ENCODE measurements at places on chromosomes 5 and 9.
A peak's percentile ranks its signal among the peaks of the same experiment; 100 is the strongest.

- peak; percentile 6 for DNase-seq
Measured at GRCh38 chr9:127683723-127684122, 23.1 kb upstream of the CFAP157 start.

- DNase-seq, result no peak
Measured at GRCh38 chr9:9621355-9621940, 991.4 kb downstream of the PTPRD start.

DNA sequence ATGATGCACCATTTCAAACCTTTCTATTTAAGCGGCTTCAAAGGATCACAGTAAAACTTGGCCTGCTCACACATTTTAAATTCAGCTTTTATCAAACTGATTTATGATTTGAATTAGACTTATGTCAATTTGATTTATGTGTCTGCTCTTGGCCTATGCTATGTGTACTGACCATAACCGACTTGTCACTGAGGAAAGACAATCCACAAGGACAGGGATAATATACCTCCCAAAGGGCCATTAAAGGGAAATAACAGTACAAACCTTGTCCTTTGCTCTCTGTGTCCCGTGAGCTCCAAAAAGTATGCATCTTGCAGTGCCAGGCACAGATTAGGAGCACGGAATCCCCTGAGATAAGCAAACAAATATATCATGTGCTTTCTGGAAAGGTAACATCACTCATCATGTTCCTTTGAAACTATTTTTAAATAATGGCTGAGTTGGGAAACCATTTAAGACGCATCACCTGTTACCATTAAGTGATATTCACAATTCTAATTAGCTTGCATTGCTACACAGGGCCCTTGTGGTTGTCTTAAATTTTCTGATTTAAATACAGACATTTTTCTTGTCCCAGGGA is 31.9 kb upstream of the FTMT start:
- DNase-seq, result no peak

GRCh38 chr5:37892586-37892985 is 52.7 kb upstream of the GDNF start:
- no peak for DNase-seq

- DNase-seq, result peak; percentile 44
Measured at GRCh38 chr5:24401773-24402172, 243.0 kb downstream of the CDH10 start.

DNA sequence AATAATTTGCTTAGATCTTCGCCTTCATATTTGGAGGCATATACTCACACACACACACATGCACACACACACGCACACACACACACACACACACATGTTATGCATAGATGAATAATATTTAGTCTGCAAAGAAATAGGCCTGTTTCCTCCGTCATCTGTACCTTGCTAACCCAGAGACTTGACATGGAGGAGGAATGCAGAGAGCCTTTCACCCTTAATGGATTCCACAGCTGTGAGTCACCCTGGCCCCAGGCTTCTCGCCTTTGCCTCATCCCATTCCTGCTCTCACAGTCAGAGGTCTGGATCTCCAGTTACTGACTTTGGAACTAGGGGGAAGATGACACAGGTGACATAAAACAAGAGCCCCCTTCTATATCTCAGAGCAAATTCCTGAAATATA is 29.7 kb downstream of the ZNF462 start:
- peak; percentile 99 for DNase-seq

GRCh38 chr9:105890046-105890822 is 195.9 kb downstream of the TMEM38B start:
- no peak for DNase-seq

DNA sequence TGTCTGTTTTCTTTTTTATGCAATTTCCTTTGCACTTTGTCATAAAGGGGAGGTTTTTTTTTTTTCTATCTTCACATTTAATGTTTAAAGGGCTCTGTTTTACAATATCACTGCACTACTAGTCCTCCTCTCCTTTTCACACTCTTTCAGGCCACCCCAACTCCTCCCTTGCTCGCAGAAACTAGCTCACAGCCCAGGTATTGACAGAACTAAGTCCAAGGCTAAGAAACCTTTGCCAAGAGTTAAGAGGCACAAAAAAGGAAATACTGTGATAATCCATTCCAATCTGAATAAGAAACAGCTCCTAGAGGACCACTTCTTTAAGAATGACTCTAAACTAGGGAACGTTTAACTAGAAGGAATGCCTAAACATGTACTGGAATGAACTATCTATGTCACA is 1.1 kb upstream of the FGF10 start:
- no peak for DNase-seq

DNA sequence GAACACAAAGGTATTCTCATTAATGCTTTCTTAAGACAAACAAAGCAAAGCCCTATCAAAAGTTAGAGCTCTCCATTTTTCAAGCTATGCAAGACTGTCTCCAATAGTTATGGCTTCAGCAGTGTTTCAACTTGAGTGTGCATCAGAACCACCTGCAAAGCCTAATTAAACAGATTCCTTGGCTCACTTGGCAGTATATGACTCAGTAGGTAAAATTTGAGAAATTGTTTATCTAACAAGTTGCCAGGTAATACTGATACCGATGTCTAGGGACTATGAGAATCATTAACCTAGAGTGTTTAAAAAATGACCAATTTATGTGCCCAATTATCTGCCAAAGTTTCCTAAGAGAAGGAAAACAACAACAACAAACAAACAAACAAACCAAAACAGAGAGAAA is 60.3 kb upstream of the PARP8 start:
- DNase-seq, result peak; percentile 60

DNA sequence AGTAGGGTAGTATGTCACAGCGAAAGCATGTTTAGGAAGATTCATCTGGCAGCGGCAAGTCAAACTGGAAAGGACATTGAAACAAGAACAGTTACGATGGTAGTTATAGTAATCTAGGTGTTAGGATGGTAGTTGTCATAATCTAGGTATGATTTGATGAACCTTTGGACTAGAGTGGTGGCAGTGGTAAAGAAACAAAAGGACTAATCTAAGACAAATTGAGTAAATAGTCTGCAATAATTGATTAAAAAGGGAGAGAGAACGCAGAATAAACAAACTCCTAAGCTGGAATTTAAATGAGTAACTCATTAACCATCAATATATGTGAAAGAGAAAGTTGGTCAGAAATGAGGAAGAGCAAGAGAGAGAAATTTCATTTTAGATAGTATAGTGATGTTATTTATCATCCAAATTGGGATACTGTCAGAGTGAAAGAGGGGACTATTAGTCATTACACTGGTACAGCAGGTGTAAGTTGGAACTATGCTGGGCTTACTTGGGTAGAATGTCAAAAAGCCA is 56.8 kb downstream of the MTREX start:
- no peak for DNase-seq

DNA sequence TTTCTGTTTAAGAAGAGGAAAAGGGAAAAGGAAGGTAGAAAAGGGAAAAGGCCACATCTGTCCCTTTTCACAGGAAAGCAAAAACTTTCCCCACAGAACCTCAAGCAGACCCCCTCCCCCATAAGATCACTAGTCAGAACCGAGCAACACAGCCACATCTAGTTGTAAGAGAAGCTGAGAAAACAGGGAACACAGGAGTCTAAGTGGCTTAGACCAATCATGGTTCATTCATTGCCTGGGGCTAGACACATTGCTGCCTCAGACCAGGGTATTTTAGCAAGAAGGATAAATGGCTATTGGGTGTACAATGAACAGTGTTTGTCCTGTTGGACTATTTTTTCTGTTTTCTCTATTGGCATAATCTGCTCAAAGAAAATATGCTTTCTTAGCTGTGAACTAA is 98.0 kb downstream of the ARL15 start:
- DNase-seq, result no peak

- no peak for DNase-seq
Measured at GRCh38 chr5:59891962-59892643, 1.4 kb downstream of the PDE4D start.

GRCh38 chr5:168661593-168662485 is 82.7 kb upstream of the PANK3 start:
- DNase-seq, result no peak

DNA sequence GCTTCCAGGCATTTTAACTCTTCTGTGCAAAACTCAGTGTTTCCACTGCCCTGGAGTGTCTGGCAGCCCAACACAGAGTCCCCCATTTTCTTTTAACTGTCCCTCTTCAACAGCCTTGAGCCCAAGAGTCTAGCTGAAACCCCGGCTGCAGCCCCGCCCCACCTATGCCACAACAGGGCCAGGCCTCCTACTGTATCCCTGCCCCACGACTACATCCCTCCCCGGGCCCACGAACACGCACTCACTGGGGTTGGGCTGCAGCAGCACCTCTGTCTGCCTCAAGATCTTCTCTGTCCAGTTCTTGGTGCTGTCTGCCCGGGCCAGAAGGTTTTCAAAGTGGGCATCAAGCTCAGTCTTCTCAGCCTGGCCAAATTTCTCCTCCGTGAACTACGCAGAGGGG is 6.1 kb downstream of the SH3GLB2 start:
- DNase-seq, result no peak

GRCh38 chr9:93231121-93231694 is 47.3 kb downstream of the WNK2 start:
- DNase-seq, result peak; percentile 25

- peak; percentile 33 for DNase-seq
Measured at GRCh38 chr5:57778501-57779091, 296.0 kb upstream of the ACTBL2 start.

GRCh38 chr5:67047160-67047559 is 149.4 kb downstream of the CD180 start:
- DNase-seq, result no peak

GRCh38 chr5:12354686-12355085 is 450.4 kb upstream of the CTNND2 start:
- no peak for DNase-seq

- DNase-seq, result no peak
Measured at GRCh38 chr9:37645903-37646506, 4.7 kb upstream of the FRMPD1 start.

DNA sequence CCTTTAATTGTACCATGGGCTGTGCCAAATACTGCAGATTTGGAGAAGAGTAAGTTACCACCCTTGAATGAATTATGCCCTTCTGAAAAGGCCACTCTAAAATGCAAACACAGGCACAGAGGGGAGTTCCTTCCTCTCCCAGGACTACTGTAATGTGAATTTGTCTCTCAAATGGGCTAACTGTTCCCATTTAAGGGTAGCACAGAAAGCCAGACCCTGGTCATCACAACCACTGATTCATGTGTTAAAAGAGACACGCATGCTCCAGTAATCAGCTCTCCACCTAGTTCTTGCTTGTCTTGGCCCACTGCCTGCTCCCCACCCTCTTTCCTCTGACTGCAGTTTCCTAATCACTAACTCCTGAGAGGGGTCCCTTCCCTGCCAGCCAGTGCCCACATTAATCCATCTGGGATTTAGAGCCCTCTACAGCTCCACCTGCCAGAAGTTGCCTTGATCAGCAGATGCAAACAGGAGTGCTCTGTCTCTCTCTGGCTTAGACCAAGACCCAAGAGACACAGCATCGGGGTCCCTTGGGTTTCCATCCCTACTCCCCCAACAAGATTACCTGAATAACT is 382.4 kb downstream of the TMEM167A start:
- DNase-seq, result peak; percentile 9

- DNase-seq, result no peak
Measured at GRCh38 chr5:100634937-100635534, 99.9 kb downstream of the FAM174A start.

DNA sequence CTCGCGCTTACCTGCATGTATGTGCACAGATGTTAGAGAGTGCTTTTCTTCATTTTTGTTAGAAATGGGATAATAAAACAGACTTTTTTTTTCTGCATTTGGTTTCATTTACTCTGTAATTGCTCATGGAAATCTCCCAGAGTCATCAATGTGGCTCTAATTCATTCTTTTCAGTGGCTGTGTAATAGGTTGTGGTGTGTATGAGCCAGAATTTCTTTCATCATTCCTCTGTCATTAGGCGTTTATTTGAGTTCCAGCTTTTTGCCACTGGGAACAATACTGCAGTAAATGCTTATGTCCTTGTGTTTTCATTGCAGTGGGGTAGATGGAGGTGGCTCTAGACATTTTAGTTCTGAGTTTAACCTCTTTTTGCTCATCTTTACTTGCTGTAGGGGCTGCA is 118.9 kb downstream of the NXNL2 start:
- DNase-seq, result peak; percentile 23

GRCh38 chr5:150513375-150514309 is 5.7 kb downstream of the NDST1 start:
- DNase-seq, result peak; percentile 35

GRCh38 chr5:6175172-6175854 is 203.0 kb downstream of the MED10 start:
- DNase-seq, result no peak

- peak; percentile 18 for DNase-seq
Measured at GRCh38 chr5:153153086-153153485, 337.4 kb upstream of the GRIA1 start.

GRCh38 chr9:621201-621855 is 220.2 kb upstream of the DMRT1 start:
- peak; percentile 18 for DNase-seq

GRCh38 chr5:77305956-77306355 is 95.5 kb downstream of the PDE8B start:
- DNase-seq, result no peak

DNA sequence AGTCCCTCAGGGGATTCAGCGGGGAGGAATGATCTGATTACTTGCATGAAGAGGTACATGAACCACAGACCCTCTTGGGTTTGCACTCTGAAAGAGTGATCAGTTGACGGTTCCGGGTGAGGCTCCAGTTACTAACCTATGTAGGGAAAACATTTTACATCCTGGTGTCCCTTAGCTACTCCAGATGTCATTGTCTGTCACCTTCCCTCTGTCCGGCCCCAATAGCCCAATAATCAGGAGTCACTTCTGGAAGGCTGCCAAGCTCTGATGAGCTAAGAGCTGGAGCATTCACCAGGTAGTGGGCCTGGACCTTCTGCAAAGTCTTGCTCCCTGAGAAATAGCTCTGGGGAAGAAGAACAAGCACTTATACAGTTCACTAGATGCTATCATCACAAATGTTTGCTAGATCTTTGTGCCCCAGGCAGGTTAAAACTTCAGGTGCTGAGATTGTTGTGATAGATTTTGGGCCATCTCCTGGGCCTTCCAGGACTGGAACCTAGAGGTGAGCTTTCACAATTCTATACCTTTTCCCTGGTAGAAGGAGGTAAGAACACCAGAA is 64.5 kb downstream of the ENTREP1 start:
- DNase-seq, result peak; percentile 43

GRCh38 chr9:4117835-4118610 is 181.8 kb downstream of the GLIS3 start:
- no peak for DNase-seq

DNA sequence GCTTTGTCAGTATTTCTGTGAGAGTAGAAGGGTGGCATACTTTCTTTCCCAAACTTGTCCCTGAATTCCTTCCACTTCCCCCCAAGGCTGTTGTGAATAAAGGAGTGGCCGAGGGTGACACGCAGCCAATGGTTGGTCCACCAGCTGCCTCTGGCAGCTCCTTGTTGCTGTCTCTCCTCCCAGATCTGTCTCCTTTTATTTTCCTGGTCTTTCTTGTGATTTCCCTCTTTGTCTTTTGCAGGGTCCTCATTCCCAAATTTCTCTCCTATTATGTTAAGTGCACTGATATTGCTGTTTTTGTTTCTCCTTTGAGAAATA is 137.5 kb upstream of the HMHB1 start:
- no peak for DNase-seq
